ENCODE measurements at places on chromosomes 12 and 14. TPM values are rescaled to one million over a fixed set of nuclear protein-coding genes. Genes with fewer than 3 reads are reported as not detected.

The LALBA gene
- polyA plus RNA-seq, result not detected

The MBIP gene
- polyA plus RNA-seq, result 11.5 TPM

The SLC2A3 gene
- polyA plus RNA-seq, result 35.7 TPM

The RTN1 gene
- 1.6 TPM for polyA plus RNA-seq

The MTHFD1 gene
- 31.0 TPM for polyA plus RNA-seq

The FIGNL2 gene
- polyA plus RNA-seq, result 0.05 TPM

The NFE2 gene
- 0.25 TPM for polyA plus RNA-seq
